ENCODE measurements at places on chromosomes 1 and 21. TPM values are rescaled to one million over a fixed set of nuclear protein-coding genes. Genes with fewer than 3 reads are reported as not detected.

The ANKRD34A gene
- 1.1 TPM for total RNA-seq

The CHI3L2 gene
- not detected for total RNA-seq

The NR1I3 gene
- total RNA-seq: not detected

The NEK2 gene
- total RNA-seq: 4.4 TPM

The RBP7 gene
- not detected for total RNA-seq

The KRTAP13-2 gene
- total RNA-seq: not detected

The PEA15 gene
- 195 TPM for total RNA-seq

The CRYAA gene
- total RNA-seq: not detected

The NES gene
- 26.5 TPM for total RNA-seq

DNA sequence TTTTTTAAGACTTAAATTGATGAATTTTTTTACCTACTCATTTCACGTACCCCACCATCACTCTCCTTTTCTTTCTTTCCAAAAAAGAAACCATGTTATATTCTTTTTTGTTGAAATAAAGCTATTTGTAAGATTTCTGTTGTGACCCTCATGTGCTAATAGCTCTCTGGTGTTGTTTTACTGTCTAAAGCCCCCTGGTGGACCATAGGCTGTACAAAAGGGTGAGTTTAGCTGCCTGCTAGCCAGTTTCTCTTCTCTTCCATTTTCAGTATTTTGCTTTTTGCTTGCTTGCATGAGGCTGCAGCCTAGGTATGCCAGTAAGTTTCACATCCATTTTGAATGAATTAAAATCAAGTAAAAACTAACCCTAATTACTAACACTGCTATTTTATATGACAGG is 15.6 kb upstream of the VAMP3 start:
- DNase-seq: no peak

- no peak for DNase-seq
Measured at GRCh38 chr1:222161676-222162075, 386.2 kb downstream of the HHIPL2 start.

GRCh38 chr1:31657972-31658510 is 13.4 kb upstream of the PEF1 start:
- no peak for DNase-seq

DNA sequence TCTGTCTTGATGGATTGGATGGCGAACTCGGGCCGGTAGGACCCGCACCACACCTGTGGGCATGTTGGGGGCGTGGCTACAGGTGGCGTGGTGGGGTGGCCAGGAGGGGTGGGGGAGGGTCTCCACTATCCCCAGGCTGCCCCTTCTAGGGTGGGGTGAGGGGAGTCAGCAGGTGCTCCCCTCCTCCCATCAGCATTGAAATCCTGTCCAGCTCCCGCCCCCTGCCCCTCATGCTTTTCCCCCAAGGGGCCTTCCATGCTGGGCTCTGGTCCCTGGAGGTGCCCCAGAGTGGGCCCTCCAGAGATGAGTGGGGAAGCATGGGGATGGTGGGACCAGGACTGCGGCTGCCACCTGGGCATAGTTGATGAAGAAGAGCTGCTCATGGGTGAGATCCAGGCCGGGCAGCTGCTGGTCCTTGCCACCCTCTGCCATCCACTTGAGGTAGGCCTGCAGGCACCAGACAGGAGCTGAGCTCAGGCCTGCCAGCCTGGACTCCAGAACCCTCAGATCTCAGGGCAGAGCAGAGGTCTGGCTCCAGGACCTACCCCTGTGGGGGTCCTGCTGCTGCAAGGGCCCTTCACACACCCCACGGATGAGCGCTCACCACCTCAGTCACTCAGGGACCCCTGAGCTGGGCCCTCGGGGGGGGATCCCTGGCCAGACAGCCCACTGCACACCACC is 5.1 kb downstream of the PRXL2B start:
- DNase-seq: no peak

- no peak for DNase-seq
Measured at GRCh38 chr1:117250061-117250606, 39.4 kb upstream of the VTCN1 start.

DNA sequence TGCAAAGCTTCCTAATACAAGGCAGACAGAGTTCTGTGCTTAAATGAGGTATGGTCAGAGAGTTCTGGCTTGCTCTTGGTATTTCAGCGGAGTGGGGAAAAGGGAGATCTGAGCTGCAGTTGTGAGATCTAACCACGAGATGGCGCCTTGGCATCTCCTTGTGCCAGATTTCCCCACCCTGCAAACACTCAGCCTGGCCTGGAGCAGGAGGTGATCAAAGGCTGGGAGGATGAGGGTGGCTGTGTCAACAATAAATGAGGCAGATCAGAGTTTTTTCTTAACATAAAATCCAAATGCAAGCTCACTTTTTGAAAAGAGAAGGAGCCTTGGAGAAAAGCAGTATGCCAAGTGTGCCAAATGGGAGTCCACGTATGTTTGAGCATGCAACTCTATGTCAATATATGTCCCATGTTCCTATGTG is 4.1 kb upstream of the TFAP2E start:
- no peak for DNase-seq

DNA sequence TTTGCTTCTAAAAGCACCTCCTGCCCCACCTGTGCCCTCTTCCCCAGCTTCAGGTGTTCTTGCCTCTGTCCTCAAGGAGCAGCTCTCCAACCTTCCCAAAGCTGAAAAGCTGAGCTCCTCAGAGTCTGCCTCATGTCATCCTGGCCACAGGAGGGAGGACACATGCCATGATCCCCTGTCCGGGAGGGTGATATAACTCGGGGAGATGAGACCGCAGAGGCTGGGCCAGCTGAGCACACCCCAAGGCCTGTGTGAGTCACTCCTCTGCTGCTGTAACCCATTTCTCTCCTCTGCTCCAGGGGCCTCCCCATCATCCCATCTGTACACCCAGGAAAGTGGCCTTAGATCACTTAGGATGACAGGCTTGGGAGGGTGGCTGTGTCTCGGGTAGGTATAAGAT is 49.8 kb downstream of the EPHB2 start:
- no peak for DNase-seq

- DNase-seq: no peak
Measured at GRCh38 chr1:235022981-235023710, 105.5 kb downstream of the TOMM20 start.

- no peak for DNase-seq
Measured at GRCh38 chr1:187122566-187122965, 293.8 kb downstream of the PLA2G4A start.

GRCh38 chr1:86195281-86195680 is 38.7 kb upstream of the COL24A1 start:
- no peak for DNase-seq

- no peak for DNase-seq
Measured at GRCh38 chr1:47465605-47466004, 27.8 kb downstream of the FOXD2 start.

- DNase-seq: no peak
Measured at GRCh38 chr1:87583459-87583858, 254.8 kb downstream of the LMO4 start.

DNA sequence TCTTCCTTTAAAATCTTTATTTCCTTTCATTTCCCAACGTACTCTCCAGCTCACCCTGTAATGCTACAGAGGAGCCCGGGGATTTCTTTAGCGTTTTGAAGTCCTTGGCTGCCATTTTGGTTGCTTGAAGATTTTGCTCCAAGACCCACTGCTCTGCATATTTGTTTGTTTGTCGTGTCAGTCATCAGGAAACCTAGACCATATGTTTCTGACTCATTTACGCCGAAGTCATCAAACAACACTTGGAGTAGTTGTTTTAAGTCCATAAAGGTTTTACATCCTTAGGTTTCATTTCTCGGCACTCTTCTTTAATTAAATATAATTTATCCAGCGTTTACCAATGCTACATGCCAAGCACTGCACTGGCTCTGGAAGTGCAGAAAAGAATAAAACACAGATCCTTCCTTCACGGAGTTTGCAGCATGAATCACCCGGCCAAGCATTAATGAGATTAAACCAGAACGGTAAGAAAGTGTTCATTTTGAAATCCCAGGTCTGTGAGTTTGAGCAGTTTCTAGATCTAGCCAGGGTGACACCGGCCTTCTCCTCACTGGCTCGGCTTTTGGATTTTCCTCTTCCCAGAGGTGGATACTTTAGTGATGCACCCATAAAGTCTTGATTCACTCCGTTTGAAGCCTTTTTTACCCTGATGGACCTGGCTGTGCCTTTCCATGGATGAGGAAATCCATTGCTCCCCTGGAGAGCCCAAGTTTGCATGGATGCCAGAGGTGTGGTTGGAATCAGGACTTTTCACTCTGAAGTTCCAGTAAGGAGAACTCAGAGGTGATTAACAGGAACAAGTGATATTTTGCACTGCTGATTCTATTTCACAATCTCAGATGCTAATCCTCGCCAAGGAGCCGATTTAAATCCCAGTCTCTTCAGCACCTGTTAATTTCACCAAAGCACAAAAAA is 109.3 kb downstream of the KAZN start:
- no peak for DNase-seq

GRCh38 chr1:218787826-218788225 is 385.9 kb upstream of the LYPLAL1 start:
- DNase-seq: no peak

DNA sequence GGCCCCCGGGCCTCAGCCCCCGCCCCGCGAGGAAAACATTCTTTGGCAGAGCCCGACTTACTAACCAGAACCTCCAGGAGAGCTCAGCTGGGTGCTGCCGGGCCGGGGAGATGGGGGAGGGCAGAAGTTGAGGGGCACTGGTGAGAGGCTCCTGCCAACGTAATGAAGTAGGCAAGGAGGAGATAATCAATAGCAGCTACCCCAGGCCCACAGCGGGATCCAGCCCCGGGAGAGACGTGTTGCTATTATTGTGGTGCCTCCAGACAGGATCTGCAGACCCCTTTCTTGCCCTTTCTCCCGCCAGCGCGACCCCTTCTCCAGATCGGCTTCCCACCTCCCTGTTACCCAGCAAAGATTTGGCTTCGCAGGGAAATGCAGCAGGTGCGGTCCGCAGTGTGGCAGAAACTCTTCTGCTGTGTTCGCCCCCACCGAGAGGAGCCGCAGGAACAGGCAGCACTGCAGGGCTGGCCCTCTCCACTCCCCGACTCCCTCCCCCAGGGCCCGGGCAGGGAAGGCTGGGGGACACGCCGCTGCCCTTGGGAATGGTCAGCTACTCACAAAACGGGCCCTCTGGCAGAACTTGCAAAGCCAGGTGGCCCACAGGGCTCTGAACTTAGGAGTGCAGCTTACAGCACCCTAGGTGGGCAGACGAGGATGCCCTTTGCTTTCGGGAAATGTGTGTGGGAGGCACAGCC is 1.5 kb upstream of the KCNA2 start:
- no peak for DNase-seq

DNA sequence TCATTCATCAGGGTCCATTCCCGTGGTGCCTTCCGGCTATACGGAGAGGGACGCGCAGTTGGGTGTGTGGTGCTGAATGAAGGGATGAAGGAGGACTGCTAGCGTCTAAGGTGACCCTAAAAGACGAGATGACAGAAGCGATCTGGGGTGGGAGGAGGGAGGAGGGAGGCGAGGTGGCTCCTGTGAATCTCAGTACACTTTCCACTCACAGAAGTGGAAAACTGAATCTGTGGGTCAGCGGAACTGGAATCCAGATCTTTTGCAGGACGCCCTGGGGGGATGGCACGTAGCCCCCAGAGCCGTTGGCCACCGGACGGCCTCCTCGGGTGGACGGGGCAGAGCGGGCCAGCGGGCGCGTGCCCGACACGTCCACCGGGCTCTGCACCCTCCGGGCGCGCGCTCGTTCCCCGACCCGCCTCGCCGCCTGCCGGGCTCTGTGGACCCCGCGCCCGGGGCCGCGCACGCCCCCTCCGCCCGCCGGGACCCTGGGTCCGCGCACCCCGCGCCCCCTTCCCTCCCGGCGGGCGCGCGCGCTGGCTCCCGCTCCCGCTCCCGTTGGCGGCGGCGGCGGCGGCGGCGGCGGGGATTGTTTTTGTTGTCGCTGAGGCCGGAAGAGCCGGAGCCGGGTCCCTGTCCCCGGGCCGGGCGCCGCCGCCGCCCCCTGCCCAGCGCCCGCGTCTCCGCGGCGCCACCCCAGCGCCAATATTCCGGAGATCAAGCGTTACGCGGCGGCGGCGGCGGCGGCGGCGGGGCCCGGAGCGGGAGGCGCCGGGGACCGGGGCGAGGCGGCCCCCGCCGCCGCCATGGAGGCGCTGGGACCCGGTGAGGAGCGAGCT is at the start of gene AGO4:
Gene AGO4 (plus strand): TSS at position 403 of the 836 bp plus-strand sequence. CDS start 401 bp downstream, at position 804.
- DNase-seq: peak; percentile 86

DNA sequence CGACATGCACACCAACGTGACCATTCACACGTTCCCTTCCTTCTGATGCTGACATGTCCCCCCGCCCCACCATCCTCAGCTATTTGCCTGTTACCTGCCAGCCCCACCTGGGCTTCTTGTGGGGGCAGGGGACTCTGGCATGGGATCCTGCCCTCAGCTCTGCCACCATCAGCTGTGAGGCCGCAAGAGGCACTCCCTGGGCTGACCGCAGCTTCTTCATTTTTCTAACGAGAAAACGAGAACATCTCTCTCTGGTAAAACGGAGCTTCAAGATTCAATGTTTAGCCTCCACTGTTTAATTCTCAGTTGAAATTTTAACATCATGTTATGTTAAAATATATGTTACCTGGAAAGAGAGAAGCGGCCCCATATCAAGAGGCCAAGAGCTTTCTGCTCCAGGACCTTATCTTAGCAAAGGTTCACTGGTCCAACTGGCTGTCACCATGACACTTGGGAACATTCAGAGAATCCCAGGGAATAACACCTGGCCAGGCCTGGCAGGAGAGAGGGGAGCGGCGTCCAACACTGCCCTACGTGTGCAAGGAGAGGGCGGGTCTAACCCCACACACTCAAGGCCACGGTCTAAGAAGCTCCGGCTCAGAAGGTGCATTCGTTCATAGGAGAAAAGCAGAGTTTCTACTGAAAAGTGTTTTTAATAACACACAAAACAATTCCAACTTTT is 51.3 kb downstream of the HLCS start:
- DNase-seq: peak; percentile 42

GRCh38 chr21:16241479-16241963 is 511.7 kb downstream of the USP25 start:
- DNase-seq: no peak

DNA sequence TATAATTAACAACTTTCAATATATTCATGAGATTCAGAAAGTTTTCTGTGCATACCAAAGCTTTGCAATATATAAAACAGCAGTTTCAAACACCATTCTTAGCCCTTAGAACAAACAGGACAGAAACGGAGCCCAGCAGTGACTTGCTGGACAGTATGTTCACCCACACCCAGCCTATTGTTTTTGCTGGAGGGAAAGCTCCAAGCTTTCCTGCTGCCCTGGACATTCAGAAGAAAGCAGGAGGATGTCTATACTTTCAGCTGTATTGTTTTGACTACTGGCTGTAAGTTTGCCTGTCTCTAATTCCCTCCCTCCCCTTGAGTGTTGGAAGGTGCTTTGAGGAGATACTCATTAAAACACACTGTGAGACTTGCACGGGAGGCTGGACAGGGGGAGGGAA is 9.6 kb downstream of the DENND2C start:
- no peak for DNase-seq

All from osteocyte (in vitro differentiated cells).